ENCODE measurements at places on chromosomes 4 and X.

GRCh38 chr4:119626943-119627266 is 1.7 kb downstream of the PDE5A start:
- no peak for DNase-seq

- DNase-seq = no peak
Observed at GRCh38 chrX:10525381-10526120, 94.8 kb downstream of the MID1 start.

- DNase-seq = peak; percentile 80
Observed at GRCh38 chrX:65697211-65697641, 29.8 kb downstream of the MSN start.

- peak; percentile 69 for DNase-seq
Observed at GRCh38 chr4:159002950-159003349, 99.9 kb upstream of the RAPGEF2 start.

- DNase-seq = no peak
Observed at GRCh38 chr4:128315756-128316520, 28.3 kb upstream of the PGRMC2 start.

GRCh38 chr4:64617800-64618199 is 208.6 kb upstream of the TECRL start:
- DNase-seq = peak; percentile 20

Measured in astrocyte (in vitro differentiated cells and primary cell).